ENCODE measurements at places on chromosomes 7 and 10.

DNA sequence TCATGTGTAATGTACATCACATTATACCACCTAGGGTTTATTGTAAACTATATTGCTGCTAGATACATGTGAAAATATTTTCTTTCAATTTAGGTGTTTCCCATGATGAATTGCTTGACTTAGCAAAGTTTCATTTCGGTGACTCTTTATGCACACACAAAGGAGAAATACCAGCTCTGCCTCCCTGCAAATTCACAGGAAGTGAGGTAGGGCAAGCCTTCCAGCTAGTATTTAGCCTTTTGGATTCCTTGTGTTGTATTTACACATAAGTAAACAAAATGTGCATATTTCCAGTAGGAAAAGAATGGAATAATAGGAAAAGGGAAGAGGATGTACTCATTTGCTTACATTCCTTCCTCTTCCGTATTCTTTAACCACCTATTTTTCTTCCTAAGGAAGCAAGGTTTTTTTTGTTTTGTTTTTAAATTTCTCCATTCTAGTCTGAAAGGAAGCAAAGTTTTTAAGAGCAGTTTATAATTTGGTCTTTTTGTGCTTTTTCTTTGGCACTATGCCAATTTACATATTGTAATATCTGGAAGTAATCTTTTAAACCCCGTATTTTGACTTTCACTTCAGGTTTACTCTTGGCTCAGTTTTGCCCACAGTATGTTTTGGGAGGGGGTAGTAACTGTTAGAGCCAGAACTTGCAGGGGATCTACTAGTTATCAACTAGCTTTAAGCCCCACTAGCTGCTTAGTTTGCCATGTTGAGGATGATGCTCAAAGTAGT lies 10.4 kb downstream of the PMPCB start:
- DNase-seq, result no peak

DNA sequence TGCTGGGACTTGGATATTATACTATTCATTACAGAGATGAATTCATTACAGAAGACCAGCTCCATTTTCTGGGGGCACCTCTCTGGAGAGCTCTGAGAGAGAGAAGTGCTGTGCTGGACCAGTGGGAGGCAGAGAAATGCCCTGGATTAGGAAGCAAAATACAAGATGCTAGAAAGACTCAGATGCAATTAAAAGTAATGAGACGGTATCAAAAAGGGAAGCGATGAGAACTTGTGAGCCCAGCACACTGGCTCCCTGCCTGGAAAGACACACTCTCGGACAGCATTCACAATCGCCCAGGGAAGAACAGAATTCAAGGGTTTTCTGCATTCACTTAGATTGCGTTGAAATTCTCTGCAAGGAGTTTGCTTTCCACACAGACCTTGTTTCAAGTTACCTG lies 3.5 kb upstream of the FRAT2 start:
- no peak for DNase-seq

DNA sequence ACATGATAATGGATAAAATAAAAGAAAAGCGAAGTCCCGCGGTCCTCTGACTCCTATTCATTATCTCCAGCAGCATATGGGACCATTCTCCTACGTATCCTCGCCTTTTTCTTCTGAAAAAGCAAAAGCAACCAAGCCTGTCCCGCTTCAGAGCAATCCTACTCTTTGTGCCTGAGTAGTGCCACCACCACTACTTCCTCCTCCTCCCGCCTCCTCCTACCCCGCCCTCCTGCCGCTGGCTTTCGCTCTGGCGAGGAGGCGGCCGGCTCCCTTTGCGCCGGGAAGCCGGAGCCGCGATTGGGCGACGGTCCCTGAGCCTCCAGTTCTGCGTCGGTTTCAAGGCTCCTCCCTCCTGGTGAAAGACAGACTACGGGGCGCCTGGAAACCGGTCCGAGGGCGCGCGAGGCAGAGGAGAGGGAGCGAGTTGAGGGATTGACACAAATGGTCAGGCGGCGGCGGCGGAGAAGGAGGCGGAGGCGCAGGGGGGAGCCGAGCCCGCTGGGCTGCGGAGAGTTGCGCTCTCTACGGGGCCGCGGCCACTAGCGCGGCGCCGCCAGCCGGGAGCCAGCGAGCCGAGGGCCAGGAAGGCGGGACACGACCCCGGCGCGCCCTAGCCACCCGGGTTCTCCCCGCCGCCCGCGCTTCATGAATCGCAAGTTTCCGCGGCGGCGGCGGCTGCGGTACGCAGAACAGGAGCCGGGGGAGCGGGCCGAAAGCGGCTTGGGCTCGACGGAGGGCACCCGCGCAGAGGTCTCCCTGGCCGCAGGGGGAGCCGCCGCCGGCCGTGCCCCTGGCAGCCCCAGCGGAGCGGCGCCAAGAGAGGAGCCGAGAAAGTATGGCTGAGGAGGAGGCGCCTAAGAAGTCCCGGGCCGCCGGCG lies at the start of gene FZD1:
FZD1 (plus strand) TSS at position 388 of the 878 bp plus-strand sequence; CDS start at position 836, 448 bp downstream.
- peak; percentile 98 for DNase-seq

DNA sequence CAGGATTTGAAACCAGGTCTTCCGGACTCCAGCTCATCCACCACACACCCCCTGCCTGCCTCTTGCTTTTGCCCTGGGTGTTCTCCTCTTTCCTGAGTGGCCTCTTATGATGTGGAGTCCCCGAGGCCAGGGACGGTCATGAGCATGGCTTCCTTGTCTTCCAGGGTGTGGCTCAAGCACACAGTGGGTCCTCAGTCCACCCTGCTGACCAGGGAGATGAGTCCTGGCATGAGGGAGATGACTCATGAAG lies 32.8 kb downstream of the DNAJB12 start:
- no peak for DNase-seq

Measured in WERI-Rb-1 (cell line).